Activated CD8-positive, alpha-beta memory T cell treated with anti-CD3 and anti-CD28 coated beads for 36 hours (primary cell): ENCODE measurements at places on chromosomes 1 and 21. TPM values are rescaled to one million over a fixed set of nuclear protein-coding genes. Genes with fewer than 3 reads are reported as not detected.

Gene CCDC27
- not detected for total RNA-seq

Gene CD52
- total RNA-seq, result 254 TPM

Gene CHIA
- total RNA-seq, result not detected

Gene KRTAP12-2
- total RNA-seq, result not detected

Gene CAMK1G
- not detected for total RNA-seq

Gene AJAP1
- not detected for total RNA-seq

Gene NGF
- not detected for total RNA-seq

Gene LIN28A
- total RNA-seq, result not detected

Gene RGS5
- 1.7 TPM for total RNA-seq

Gene SYT2
- total RNA-seq, result not detected

Gene HEYL
- total RNA-seq, result 0.08 TPM

Gene TMEM54
- 3.0 TPM for total RNA-seq

Gene LCE3C
- total RNA-seq, result not detected

Gene ARHGEF11
- total RNA-seq, result 2.1 TPM

Gene FCRL5
- total RNA-seq, result not detected

Gene RAP1GAP
- 0.42 TPM for total RNA-seq

Gene NES
- not detected for total RNA-seq

Gene ASCL5
- not detected for total RNA-seq

Gene HSPB7
- not detected for total RNA-seq

Gene LORICRIN
- not detected for total RNA-seq

Gene TNFRSF8
- total RNA-seq, result 1.4 TPM

Gene LCE1E
- total RNA-seq, result not detected

Gene TESK2
- total RNA-seq, result 2.9 TPM

Gene CNIH3
- total RNA-seq, result 0.82 TPM

Gene LCE1D
- total RNA-seq, result not detected

Gene PPFIA4
- total RNA-seq, result 14.7 TPM

Gene KCNE1
- 0.15 TPM for total RNA-seq

Gene CXADR
- total RNA-seq, result 0.88 TPM

Gene NBPF20
- total RNA-seq, result 1.3 TPM

Gene KCNA2
- 0.13 TPM for total RNA-seq

Gene PROX1
- not detected for total RNA-seq

Gene SLC39A1
- total RNA-seq, result 84.8 TPM

Gene ZBTB40
- 20.8 TPM for total RNA-seq

Gene MSH4
- 0.61 TPM for total RNA-seq

Gene EFNA3
- 3.1 TPM for total RNA-seq

Gene GPR161
- total RNA-seq, result 0.59 TPM

Gene COQ8A
- 30.4 TPM for total RNA-seq

Gene STYXL2
- total RNA-seq, result not detected

Gene KCNN3
- 0.10 TPM for total RNA-seq

Gene RCAN3
- total RNA-seq, result 56.6 TPM

Gene IVL
- total RNA-seq, result not detected

Gene CBR3
- total RNA-seq, result 7.1 TPM

Gene SPATA21
- not detected for total RNA-seq
